ENCODE measurements at places on chromosomes 4 and X. TPM values are rescaled to one million over a fixed set of nuclear protein-coding genes. Genes with fewer than 3 reads are reported as not detected.

The YY2 gene
- 2.4 TPM for total RNA-seq

The SLC35A2 gene
- total RNA-seq: 35.8 TPM

The PAGE1 gene
- not detected for total RNA-seq

The TRAPPC2 gene
- 14.9 TPM for total RNA-seq

DNA sequence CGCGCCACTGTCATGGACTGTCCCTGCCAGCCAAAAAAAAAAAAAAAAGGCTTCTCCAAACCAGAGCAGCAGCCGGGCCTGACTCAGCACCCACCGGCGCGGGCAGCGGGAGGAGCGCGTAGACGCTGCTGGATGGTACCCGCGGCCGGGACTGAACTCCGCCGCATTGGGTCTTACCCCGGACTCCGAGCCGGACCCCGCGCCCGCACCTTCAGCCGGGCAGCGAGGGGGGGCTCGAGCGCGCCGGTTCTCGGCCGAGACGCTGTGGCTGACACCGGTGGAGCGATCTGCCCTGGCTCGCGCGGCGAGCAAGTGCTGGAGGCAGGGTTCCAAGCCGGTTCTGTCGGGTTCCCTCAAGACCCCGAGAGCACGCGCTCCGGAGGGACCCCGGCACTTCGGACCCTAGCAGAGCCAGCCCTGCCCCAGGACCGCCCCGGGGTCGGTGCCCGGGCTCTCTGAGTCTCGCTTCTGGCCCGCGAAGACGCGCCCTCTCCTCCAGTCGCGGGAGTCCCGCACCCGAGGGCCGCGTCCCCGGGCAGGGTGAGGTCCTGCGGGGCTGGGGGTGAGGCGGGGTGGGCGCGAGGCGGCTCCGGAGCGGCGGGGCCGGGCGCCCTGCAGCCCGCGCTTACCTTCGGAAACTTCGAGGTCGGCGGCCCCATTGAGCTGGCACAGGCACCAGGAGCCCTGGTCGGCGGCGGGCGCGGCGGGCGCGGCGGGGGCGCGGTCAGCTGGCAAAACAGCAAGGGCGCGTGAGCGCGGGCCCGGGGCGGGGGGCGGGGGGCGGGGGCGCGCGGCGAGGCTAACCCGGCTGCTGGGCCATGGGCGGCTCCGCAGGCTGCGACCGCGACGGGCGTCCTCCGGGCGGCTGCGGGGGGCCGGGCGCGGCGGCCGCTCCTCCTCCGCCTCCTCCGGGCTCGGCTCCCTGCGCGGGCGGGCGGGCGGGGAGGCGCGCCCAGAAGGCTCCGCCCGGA is 11.8 kb upstream of the MAN2B2 start:
- DNase-seq: peak; percentile 36
- H3K36me3 ChIP-seq: no peaks in the 10 kb centered on the region
- peaks cover 68% of the 10 kb centered on the region for H3K27me3 ChIP-seq
- H3K4me1 ChIP-seq: peaks cover 15% of the 10 kb centered on the region
- H3K27ac ChIP-seq: no peak overlapping the region
- peak overlapping the region; percentile 34 for H3K4me3 ChIP-seq

DNA sequence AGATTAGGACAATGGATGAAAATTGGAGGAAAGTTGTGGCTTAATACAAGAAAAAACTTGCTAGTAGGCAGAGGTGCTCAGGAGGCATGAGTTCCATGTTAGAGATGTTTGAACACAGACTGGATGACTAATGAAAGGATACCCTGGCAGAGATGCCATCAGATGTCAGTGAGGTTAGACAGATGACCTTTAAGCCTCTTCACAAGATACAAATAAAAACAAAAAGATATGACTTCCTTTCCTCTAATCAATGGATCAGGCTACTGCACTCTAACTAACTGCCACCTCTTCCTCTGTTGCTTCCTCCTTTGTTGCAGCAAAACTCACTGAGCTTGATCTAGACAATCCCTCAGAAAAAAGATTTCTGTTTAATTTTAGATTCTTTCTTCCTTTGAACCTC is 14.7 kb downstream of the STAP1 start:
- H3K27me3 ChIP-seq: no peaks in the 10 kb centered on the region
- DNase-seq: no peak
- H3K4me3 ChIP-seq: no peak overlapping the region
- H3K27ac ChIP-seq: no peak overlapping the region

DNA sequence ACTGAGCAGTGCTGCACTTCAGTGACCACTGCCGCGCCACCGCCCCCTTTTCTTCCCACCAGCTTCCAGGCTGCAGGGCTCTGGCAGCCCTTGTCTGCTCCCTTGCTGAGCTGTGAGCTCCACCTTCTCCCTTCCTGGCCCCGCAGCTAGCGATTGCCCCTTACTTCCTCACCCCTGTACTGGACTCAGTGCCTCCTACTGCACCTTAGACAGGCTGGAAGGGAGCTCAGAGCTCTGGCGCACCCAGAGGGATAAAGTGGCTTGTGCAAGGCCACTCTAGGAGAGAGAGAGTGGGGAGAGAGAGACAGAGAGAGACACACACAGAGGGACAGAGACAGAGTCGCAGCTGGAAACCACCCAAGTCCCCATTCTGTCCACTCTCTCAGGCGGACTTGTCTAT is 6.0 kb downstream of the RASL11B start:
- H3K36me3 ChIP-seq: no peaks in the 10 kb centered on the region
- H3K4me1 ChIP-seq: peaks cover 6% of the 10 kb centered on the region
- no peak for DNase-seq
- no peak overlapping the region for H3K4me3 ChIP-seq

GRCh38 chr4:37970702-37971101 is 10.5 kb downstream of the PTTG2 start:
- H3K4me1 ChIP-seq: peaks cover 4% of the 10 kb centered on the region
- H3K27me3 ChIP-seq: no peaks in the 10 kb centered on the region
- H3K4me3 ChIP-seq: no peak overlapping the region
- peak overlapping the region; percentile 76 for H3K27ac ChIP-seq
- no peaks in the 10 kb centered on the region for H3K36me3 ChIP-seq

- H3K27me3 ChIP-seq: no peaks in the 10 kb centered on the region
- no peaks in the 10 kb centered on the region for H3K4me1 ChIP-seq
- no peaks in the 10 kb centered on the region for H3K36me3 ChIP-seq
- H3K4me3 ChIP-seq: no peak overlapping the region
- no peak overlapping the region for H3K27ac ChIP-seq
These were observed 51.3 kb downstream of the RTL9 start for GRCh38 chrX:110409925-110410324.

GRCh38 chrX:53824686-53825085 is 138.2 kb upstream of the HUWE1 start:
- no peak overlapping the region for H3K27ac ChIP-seq
- H3K4me1 ChIP-seq: no peaks in the 10 kb centered on the region
- no peaks in the 10 kb centered on the region for H3K27me3 ChIP-seq
- no peak for DNase-seq
- no peaks in the 10 kb centered on the region for H3K36me3 ChIP-seq

DNA sequence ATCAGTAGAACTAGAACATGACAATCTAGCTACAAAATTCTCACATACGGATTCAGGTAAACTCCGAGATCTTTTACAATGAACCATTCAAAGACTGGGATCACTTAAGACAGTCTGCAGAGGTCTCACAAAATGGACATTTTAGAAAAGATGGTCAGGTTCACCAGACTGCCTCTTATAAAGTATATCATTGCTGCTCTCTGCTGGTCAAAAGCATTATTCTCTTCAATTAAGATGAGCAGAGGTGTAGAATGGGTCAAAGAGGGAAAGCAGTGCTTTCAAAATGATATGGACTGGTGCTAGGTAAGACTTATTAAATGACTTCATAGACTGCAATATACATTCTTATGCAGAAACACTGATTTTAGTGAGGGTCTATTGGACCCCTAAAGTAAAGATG is 434.7 kb downstream of the PACRGL start:
- no peaks in the 10 kb centered on the region for H3K27me3 ChIP-seq
- no peak overlapping the region for H3K27ac ChIP-seq
- H3K36me3 ChIP-seq: no peaks in the 10 kb centered on the region
- no peaks in the 10 kb centered on the region for H3K4me1 ChIP-seq
- DNase-seq: no peak
- H3K4me3 ChIP-seq: no peak overlapping the region

DNA sequence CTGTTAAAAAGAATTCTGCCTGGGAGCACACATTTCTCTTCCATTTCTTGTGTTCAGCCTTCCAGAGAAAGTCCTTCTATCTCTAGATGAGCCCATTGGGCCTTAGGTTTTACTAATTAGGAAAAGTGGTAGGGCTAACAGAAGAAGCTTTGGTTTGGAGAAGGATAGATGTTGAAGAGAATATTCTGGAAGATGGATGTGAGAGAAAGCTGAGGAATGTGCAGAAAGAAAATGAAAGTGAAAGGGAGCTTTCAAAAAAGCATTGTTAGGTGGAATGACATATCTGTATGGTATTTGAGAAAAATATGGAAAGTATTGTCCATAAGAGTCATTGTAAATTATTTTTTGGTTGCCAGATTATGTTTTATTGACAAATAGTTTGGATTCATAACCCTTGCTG is 474.8 kb upstream of the SLIT2 start:
- H3K36me3 ChIP-seq: no peaks in the 10 kb centered on the region
- DNase-seq: no peak
- H3K4me1 ChIP-seq: no peaks in the 10 kb centered on the region
- H3K27ac ChIP-seq: no peak overlapping the region

DNA sequence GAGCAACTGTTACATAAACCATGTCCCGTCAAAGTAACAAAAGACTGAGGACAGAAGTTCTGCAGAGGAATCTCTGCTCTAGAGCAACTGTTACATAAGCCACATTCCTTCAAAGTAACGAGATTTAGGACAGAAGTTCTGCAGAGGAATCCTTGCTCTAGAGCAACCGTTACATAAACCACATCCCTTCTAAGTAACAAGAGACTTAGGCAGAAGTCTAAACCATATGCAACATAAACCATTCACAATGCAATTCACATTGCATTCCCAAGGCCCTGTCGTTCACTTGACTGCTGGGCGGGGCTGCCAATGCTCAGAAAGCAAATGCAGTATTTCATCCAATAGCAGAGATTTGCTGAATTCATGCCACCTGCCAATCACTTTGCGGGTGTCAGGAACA is 124.4 kb upstream of the PUDP start:
- no peaks in the 10 kb centered on the region for H3K4me1 ChIP-seq
- no peak overlapping the region for H3K4me3 ChIP-seq
- DNase-seq: no peak

- no peaks in the 10 kb centered on the region for H3K36me3 ChIP-seq
- H3K4me3 ChIP-seq: no peak overlapping the region
- no peak overlapping the region for H3K27ac ChIP-seq
- H3K4me1 ChIP-seq: no peaks in the 10 kb centered on the region
- DNase-seq: peak; percentile 66
These were observed 316.7 kb upstream of the IGFBP7 start for GRCh38 chr4:57426779-57427395.

- H3K4me1 ChIP-seq: no peaks in the 10 kb centered on the region
- H3K27ac ChIP-seq: no peak overlapping the region
These were observed 35.2 kb downstream of the DTHD1 start for GRCh38 chr4:36316607-36317006.

- no peaks in the 10 kb centered on the region for H3K27me3 ChIP-seq
- no peaks in the 10 kb centered on the region for H3K36me3 ChIP-seq
- H3K27ac ChIP-seq: no peak overlapping the region
- DNase-seq: no peak
These were observed 69.2 kb downstream of the SRPX start for GRCh38 chrX:38151441-38151840.

DNA sequence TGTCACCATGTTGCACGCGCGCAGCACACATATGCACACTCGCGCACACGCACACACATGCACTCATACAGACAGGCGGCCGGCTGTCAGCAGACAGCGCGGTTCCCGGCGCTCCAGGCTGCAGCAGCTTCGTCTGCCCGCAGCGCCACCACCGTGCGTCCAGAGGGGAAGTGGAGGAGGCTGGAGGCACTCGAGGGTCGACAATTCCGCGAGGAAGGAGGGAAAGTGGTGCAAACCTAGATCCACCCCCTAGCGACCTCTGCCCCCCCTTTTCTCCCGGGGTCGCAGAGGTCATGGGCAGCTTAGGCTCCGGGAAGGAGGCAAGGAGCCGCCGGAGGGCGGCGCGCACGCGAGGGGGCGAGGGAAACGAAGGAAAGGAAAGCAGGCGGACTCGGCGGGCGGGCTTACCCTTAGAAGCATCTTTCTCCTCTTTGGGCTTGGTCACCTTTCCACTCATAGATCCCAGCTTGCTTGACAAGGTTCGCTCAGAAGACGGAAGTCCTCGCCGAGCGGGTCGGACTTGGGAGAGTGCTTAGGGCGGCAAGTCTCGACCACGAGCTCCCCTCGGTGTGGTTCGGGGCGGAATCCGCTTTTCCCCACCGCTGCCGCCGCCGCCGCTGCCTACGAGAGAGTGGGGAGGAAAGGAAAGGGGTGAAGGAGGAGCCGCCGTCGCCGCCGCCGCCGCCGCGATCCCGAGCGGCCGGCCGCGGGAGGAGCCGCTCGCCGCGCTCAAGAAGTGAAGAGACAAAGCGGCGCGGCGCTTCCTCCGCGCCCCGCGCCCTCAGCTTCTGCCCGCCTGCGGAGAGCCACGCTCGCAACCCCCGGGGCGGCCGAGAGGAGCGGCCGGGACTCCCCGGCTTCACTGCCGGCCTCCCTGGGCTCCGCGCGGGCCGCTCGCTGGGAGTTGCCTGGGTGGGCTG is 326.6 kb upstream of the F9 start:
- H3K27ac ChIP-seq: peak overlapping the region; percentile 55
- H3K36me3 ChIP-seq: no peaks in the 10 kb centered on the region
- no peak for DNase-seq

DNA sequence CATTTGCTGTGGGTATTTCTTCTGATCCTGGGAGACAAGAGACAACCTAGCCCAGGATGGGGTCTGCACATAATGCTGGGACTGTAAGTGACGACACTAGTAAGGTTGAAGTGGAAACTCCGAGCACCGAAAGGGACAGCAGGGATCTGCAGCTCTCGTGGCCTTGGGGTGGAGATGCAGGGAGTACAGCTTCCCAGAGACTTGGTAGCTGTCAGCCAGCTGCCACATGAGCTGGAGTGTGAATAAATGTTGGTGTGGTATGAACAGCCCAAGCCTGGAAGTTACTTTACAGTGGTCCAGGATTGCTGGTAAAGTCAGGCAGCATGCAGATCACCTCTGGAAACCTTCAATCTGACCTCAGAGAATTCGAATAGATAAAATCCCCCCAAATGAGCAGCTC is 97.6 kb downstream of the FAM193A start:
- no peak overlapping the region for H3K4me3 ChIP-seq
- no peaks in the 10 kb centered on the region for H3K27me3 ChIP-seq
- no peak overlapping the region for H3K27ac ChIP-seq
- no peak for DNase-seq
- no peaks in the 10 kb centered on the region for H3K4me1 ChIP-seq

GRCh38 chr4:5143306-5143861 is 92.1 kb downstream of the STK32B start:
- H3K4me1 ChIP-seq: no peaks in the 10 kb centered on the region
- no peaks in the 10 kb centered on the region for H3K27me3 ChIP-seq
- no peak for DNase-seq
- no peaks in the 10 kb centered on the region for H3K36me3 ChIP-seq

- no peak for DNase-seq
- H3K4me3 ChIP-seq: no peak overlapping the region
- H3K27ac ChIP-seq: no peak overlapping the region
These were observed 84.3 kb upstream of the PRSS48 start for GRCh38 chr4:151192556-151193235.

GRCh38 chr4:3291969-3292570 is 751 bp upstream of the RGS12 start:
- peak overlapping the region; percentile 92 for H3K27ac ChIP-seq
- peak overlapping the region; percentile 93 for H3K4me3 ChIP-seq
- H3K36me3 ChIP-seq: no peaks in the 10 kb centered on the region
- peaks cover 10% of the 10 kb centered on the region for H3K27me3 ChIP-seq
- DNase-seq: peak; percentile 74

GRCh38 chrX:149630681-149631233 is 835 bp downstream of the TMEM185A start:
- no peak for DNase-seq
- H3K27me3 ChIP-seq: no peaks in the 10 kb centered on the region
- no peaks in the 10 kb centered on the region for H3K36me3 ChIP-seq
- peak overlapping the region; percentile 65 for H3K4me3 ChIP-seq

Measured in transverse colon (tissue), 4 donors.